ENCODE measurements at places on chromosomes 2 and 18.

GRCh38 chr18:65279668-65280305 lies 471.0 kb upstream of the CDH7 start:
- DNase-seq: no peak

DNA sequence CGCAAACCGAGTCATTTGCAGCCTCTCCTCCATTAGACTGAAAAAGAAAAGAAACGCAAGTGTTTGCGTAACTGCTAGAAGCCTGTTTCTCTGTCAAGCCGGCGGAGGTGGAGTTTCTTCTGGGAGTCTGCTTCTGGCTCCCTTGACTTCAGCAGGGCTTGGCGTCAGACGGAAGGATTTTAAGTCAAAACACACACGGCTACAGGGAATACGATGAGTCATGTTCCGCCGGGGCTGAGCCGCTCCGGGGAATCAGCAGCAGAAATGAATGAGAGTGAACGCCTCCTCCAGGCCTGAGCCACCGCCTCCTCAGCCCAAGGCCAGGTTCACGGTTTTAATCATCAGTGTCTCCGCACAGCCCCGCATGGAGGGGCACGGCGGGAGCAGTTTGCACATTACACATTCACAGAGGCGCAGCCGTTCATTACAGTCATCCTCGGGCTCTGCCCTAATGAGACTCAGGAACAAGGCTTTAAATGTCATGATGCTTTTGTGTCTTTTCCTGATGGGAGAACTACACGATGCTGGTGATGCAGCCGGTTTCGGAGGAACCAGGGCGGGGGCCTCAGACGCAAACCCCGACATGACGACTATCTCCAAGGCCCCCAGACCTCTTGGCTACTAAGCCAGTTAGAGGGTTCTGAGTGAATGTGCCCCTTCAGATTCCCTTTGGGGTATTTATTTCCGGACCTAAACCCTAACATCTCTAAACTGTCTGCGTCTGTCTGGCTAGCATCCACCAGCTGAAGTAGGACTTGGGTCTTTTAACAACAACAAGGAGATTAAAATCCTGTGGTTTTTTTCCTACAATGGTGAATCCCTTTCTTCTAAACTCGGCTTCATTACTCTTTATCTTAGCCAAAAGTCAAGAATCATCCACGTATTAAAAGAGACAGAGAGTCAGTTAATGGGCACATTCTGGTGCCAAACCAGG lies 11.1 kb upstream of the SCG2 start:
- peak; percentile 80 for DNase-seq

DNA sequence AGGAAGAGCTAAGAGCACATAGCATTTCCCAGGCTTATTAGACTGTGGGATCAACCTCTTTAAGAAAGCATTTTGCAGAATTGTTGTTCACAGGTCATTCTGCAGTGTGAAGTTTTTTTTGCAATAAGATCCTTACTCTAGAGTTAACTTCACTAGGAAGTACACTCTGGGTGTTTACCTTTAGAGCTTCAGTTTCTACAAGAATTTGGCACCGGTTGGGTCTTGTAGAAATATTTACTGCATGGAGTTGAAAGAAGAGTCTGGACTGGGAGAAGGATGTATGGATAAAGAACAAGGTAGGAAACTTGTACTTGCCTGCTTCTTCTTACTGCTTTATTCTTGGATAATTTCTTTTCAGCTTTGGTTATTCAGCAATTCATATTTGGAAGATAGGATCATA lies 944.9 kb upstream of the GYPC start:
- DNase-seq: no peak

- no peak for DNase-seq
Measured at GRCh38 chr2:85935746-85936208, 47.0 kb upstream of the ST3GAL5 start.

GRCh38 chr2:48927355-48927754 lies 171.8 kb upstream of the LHCGR start:
- DNase-seq: no peak

- no peak for DNase-seq
Measured at GRCh38 chr18:22171258-22172119, 2.1 kb downstream of the GATA6 start.

- no peak for DNase-seq
Measured at GRCh38 chr2:141317986-141318385, 812.8 kb downstream of the LRP1B start.

- DNase-seq: no peak
Measured at GRCh38 chr2:186130748-186131641, 355.1 kb upstream of the ZC3H15 start.

GRCh38 chr2:2328848-2329247 lies 2.2 kb downstream of the MYT1L start:
- no peak for DNase-seq

- no peak for DNase-seq
Measured at GRCh38 chr2:43329637-43330036, 103.2 kb upstream of the ZFP36L2 start.

GRCh38 chr2:166892397-166892796 lies 4.1 kb downstream of the XIRP2 start:
- DNase-seq: no peak

GRCh38 chr2:195830968-195831950 lies 174.2 kb downstream of the SLC39A10 start:
- DNase-seq: no peak
